Choroid plexus epithelial cell (primary cell): ENCODE measurements at places on chromosomes 11 and 22.

GRCh38 chr11:37881741-37882140 lies 1283.7 kb upstream of the RAG2 start:
- no peak for DNase-seq

GRCh38 chr11:67352546-67353316 lies 615 bp downstream of the POLD4 start:
- DNase-seq: no peak

DNA sequence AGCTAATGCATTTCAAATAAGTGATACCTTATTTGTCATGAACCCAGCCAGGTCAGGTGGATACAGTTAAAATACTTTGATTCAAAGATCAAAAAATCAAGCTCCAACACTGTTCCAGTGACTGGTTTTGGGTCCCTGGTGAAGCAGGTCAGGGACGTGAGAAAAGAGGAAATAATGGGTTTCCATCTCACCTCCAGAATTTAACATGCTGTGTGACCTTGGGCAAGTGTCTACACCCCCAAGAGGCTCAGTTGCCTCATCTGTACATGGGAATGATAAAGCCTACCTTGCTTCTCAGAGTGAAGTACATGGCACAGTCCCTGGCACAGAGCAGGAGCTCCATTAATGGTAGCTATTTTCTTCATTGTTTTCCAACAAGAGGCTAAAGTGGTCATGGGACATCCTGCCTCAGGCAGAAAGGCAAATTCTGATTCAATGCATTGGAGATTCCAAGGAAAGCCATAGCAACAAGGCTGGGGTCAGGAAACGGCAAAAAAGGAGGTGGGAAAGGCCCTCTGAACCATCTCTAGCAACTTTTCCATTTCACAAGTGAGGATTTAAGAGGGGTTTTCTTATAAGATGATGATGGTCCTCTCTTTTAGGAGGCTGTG lies 108.5 kb downstream of the CSNK2A3 start:
- DNase-seq: no peak

- no peak for DNase-seq
Measured at GRCh38 chr11:5274395-5274794, 4.7 kb upstream of the HBE1 start.

DNA sequence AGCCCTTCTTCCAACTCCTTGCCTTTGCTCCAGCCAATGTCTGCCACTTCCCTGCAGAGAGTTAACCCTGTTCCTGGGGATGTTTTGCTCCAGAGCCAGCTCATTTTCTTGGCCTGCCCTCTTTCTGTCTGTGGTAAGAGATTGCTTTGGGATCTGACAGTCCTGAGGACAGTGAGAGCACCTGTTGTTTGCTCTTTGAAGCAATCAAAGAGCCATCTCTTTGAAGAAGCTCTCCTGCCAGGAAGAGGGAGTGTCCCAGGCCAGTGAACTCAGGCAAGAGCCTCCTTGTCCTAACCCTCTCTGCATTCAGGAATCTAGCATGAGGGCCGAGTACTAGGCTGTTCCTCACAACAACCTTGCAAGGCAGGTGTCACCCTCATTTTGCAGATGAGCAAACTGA lies 42.2 kb downstream of the TRAF6 start:
- no peak for DNase-seq

- no peak for DNase-seq
Measured at GRCh38 chr11:118662401-118663271, 16.8 kb downstream of the TREH start.
